Hematopoietic multipotent progenitor cell treated with erythropoietin and hydrocortisone succinate and interleukin-3 and kit ligand, for 15 days (in vitro differentiated cells): ENCODE measurements at places on chromosomes 4 and X.

GRCh38 chr4:69775321-69775867 lies 15.0 kb upstream of the SULT1B1 start:
- no peak for DNase-seq

DNA sequence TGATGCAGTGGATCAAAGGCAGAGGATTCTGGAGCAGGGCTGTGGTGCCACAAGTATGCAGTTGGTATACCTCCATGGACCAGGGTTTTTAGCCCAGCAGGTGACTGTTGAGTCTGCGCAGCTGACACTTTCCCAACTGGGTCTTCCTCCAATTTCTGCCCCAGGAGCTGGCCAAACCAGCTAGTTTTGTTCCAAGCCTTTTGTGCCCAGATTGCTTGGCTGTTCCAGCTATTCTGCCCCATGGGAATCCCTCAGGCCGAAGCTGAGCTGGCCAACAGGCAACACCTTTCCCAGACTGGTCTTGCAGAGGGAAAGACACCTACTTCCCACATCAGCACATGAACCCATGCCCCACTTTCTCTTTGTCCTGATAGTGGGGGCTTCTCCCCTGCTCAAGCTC lies 22.8 kb upstream of the ANKRD17 start:
- DNase-seq, result no peak

DNA sequence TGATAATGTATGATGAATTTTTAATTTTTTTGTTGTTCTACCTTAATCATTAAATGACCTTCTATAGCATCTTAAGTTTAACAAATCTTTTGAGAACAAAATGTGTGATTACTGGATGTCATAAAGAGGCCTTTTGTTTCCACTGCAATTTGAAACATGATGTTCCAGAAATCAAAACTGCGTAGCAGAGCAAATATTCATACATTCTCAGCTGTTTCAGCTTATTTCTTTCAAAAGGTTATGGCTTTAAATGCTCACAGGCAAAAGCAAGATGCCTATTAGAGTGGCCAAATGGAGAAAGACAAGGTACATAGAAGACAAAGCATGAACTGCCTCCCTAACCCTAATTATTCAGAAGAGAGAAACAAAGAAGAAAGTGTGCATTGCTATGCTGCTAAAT lies 233.0 kb upstream of the SLC7A11 start:
- no peak for DNase-seq

DNA sequence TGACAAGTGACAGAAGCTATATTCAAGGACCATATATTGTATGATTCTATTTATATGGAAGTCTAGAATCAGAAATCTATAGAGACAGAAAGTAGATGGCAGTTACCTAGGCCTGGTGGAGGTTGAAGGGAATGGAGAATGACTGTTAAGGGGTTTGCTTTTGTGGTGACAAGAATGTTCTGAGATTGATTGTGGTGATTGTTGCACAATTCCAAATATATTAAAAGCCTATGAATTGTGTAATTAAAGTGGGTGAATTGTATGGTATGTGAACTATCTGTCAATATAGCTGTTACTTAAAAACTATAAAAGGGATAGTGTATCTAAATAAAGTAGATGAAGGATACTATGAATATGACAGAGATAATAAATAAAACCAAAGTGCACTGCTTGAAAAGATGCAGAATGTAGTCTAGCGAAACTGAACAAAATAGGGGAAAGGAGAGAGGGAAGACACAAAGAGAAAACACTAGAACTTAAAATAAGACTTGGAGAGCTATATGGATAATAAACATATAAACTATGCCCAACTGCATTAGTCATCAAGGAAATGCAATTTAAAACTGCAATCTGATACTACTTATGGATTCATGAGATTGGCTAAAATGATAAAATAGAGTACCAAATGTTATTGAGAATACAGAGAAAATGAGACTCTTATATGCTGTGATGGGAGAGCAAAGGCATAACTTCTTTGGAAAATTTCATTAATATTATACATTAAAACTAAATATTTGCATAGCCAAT lies 82.1 kb upstream of the BANK1 start:
- DNase-seq, result no peak

GRCh38 chr4:22754116-22754515 lies 61.4 kb downstream of the GBA3 start:
- no peak for DNase-seq

- DNase-seq, result no peak
Observed at GRCh38 chr4:145277011-145277410, 96.6 kb upstream of the OTUD4 start.

GRCh38 chr4:170420255-170420693 lies 330.5 kb upstream of the AADAT start:
- no peak for DNase-seq

- peak; percentile 89 for DNase-seq
Observed at GRCh38 chr4:78764498-78764961, 11.6 kb upstream of the BMP2K start.

DNA sequence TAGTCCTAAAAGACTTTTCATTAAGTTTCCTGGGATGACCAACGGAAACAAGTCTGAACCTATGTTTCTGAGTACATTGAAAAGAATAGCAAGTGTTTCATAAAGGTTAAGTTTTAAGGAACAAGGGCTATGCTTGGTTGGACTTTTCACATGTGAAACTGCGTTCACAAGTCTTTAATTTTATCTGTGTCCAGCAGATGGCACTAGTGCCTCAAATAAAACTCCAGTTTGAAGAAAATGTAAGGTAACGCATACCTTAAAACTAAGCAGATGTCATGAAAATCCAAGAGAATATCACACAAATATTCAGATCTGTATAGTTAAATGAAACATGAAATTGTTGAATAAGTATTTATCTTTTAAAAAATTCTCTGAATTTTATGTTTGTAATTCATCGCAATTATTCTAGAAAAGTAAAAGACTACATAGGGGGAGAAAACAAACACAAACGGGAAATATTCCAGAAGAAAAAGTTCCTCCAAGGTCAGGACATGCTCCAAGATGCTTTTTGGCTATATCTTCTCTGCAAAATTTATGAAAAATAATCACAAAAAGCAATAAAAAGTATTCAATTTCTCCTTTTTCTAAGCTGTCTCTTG lies 89.6 kb upstream of the MAD2L1 start:
- DNase-seq, result peak; percentile 44

DNA sequence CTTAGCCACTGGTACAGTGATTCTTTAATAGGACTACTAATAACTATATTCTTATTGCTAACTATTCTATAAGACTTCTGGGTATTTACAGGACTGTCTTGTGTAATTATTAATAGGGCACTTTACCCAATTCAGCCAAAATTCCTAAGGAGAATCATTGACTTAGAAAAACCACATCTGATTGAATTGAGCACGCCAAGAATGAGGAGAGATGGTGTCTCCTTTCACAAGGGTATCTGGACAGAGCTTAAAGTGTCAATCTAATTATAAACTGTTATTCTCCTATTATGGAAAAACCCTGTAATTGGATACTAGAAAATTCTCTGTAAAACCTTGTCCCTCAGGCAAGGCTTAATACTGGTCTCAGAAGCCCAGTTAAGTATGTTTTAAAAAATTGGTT lies 111.1 kb upstream of the TLL1 start:
- no peak for DNase-seq

GRCh38 chrX:110006821-110007375 lies 4.0 kb downstream of the TMEM164 start:
- no peak for DNase-seq
